ENCODE measurements at places on chromosomes 7 and 10.

DNA sequence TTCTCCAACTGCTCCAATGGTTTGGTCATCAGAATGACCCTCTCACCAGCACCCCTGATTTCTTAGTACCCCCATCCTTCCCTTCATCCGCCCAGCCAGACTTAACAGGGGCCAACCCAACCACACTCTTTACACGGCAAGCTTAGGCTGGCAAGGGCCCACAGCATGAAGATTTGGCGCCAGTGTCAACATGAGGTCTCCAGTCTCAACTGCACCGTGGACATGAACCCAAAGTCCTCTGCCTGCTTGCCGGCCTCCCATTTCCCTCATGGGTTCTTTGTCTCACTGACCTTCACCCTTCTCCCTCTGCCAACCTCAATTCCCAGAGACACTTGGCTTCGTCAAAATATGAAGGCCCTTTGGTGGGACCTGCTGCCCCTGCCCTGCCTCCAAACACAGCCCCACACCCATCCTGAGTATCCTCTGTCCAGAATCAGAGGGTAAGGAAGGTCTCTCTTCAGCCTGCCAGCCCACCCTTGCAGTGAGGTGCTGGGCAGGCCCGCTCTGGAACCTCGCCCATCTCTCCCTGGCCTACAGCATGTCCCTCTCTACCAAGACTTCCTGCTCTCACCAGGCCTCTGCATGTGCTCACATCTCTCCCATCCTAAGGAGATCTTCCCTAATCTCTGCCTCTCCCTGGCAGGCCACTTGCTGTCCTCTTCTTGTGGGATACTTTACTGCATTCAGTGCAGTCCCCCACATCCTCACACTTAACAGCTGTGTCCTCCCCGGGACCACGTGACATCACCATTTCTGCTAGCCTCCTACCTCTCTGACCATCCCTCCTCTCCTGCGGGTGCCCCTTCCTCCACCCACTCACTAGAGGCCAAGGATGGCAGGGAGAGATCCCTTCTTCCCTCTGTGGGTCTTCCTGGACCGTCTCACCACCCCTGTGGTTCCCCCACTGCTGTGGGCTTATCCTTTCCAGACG lies 91.7 kb upstream of the ZMIZ1 start:
- no peak for DNase-seq

DNA sequence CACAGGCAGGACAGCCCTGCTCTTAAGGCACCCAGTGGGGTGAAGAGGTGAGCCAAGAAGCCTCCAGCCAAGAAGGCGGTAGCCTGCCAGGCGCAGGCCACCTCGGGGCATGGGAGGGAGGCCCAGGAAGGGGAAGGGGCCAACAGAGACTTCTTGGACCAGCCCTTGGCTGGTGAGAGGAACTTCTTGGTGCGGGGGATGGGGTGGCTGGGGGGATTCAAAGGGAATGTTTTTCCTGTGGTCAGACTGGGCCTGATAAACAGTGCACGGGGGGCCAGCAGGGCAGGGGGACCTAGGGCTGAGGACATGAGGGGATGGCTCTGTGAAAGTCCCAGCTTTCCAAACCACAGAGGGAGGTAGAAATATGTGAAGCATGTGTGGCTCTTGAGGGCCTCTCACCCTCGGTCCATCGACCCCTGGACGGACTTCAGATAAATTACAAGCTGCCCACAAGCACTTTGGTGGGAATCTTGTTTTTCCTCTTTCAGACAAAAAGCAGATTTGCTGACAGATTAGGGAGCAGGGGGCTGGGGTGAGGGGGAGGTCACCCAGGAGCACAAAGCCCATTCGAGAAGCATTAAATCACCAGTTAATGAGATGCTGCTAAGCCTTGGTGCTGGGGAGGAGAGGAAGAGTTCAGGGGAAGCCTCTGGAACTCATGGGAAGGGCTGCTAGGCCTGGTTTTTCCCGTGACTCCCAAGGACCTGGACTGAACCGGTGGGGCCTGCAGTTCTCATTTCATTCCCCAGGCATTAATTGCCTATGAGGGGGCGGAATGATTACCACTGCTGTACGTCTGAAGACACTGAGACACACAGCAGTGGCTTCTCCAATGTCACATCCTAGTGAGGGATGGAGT lies 11.3 kb downstream of the CRYGN start:
- DNase-seq, result no peak

DNA sequence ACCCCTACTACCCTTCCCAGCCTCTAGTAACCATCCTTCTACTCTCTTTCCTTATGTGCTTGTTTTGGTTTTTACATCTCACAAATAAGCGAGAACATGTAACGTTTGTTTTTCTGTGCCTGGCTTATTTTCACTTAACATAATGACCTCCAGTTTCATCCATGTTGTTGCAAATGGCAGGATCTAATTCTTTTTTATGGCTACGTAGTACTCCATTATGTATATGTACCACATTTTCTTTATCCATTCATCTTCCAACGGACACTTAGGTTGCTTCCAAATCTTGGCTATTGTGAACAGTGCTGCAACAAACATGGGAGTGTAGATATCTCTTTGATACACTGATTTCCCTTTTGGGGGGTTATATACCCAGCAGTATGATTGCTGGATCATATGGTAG lies 33.6 kb upstream of the SLC26A4 start:
- DNase-seq, result no peak

GRCh38 chr10:13865758-13866491 lies 279.2 kb downstream of the PRPF18 start:
- DNase-seq, result no peak

GRCh38 chr7:44771358-44771757 lies 22.7 kb downstream of the ZMIZ2 start:
- no peak for DNase-seq

GRCh38 chr10:103660364-103661197 lies 167.1 kb downstream of the NEURL1 start:
- peak; percentile 51 for DNase-seq

DNA sequence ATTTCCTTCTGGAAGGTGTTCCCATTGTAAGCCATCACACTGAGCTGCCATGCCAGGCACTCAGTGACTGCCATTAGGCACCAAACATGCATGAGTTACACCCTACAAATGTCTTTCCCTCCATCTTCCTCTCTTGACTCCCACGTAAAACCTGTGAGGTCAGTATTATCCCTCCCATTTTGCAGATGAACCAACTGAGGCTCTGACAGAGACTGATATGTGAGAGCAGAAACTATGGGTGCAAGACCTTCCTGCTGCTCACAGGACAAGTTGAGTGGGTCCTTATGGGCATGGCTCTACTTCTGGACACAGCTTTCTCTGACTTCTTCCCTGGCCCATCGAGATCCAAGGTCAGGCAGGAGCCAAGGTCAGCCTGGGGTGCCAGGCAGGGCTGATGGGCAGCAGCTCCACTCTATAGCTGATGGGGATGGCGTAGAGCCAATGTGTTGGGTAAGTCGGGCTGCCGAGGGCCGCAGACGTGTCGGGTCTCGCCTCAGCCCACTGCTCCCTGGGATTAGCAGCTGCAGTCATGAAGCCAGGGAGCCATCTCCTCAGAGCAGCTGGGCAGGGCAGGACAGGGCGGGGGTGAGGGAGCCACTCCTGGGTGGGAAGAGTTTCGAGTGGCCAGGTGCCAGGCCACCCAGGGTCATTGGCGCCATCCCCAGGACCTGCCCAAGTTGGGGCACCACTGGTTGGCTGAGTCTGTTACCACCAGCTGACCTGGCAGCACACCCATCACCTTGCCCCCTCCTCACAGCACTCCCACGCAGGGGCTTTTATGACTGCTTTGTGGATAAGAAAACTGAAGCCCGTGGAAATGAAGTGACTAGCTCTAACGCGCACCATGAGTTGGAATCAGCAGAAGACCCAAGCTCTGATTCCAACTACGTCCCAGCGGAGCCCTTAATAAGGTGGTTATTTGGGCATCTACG lies 117.8 kb upstream of the ZMIZ1 start:
- DNase-seq, result no peak

GRCh38 chr10:114174695-114175188 lies 739 bp upstream of the CCDC186 start:
- peak; percentile 85 for DNase-seq

DNA sequence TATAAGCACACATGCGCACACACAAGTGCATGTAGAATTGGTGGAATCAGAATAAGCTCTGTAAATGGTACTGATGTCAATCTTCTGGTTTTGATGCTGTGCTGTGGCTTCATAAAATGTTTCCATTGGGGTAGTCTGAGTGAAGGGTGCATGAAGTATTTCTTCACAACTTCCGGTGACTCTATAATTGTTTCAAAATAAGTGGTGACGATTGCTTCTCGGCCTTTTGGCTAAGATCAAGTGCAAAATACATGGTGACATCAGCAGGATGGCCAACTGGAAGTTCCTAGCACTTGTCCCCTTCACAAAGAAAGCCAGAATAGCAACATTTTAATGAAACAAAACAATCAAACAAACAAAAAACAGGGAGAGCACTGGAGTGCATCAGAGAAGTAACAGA lies 41.6 kb upstream of the CAMK2B start:
- DNase-seq, result no peak

DNA sequence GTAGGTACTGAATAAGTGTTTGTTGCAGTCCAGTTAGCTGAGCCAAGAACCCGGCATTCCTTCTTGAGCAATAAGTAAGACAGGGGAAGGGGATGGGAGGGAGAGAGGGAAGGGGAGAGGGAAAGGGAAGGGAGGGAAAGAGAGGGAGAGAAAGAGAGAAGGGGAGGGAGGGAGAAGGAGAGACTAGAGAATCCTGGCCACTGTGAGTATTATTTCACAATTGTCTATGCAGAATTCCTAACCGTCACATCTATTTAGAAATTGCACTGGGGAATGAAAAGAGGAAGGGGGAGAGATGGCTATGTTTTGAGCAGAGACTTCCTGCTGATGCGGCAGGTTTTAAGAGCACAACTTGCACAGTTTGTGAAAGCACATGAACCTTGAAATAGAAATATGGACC lies 251.4 kb upstream of the ZMIZ1 start:
- DNase-seq, result no peak

- DNase-seq, result no peak
Measured at GRCh38 chr10:28387140-28387539, 84.3 kb upstream of the MPP7 start.

- DNase-seq, result no peak
Measured at GRCh38 chr7:17598846-17599245, 300.4 kb downstream of the AHR start.

DNA sequence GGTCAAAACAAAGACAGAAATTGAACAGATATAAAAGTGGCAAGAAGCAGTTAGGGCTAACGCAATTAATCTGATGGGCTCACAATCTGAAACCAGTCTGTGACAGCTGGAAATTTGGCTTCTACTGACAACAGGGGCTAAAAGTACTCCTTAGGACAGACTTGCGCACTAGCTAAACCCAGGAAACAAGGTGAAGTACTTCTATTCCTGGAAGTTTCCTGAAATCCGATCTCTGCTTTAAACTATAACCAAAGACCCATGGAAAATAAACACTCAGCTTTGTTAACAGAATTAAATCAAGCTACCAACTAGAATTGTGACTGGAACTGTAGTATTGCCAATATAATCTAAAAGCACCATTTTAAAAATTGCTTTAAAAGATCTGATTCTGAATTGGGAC lies 520.2 kb upstream of the ZWINT start:
- no peak for DNase-seq

DNA sequence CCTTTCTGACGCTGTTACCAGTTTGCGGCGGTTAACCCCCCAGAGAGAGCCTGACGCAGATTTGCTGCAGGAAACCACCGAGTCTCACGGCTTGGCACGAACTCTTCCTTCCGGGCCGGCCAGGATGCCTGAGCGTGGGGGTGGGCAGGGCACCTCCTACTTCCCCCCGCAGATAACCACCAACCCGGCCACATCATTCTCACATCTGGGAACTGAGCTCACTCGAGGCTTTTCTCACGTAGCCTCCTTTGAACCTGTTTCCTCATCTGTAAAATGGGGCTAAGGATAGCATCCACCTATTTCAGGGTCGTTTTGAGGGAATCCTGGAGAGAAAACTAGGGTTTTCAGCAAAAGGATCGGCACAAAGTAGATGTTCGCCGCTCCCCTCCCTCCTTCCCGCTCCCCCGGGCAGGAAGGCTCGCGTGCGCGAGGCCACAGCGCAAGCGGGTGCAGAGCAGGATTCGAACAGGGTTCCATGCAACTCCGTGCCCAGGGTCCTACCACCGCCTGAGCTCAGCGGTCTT lies 23.6 kb downstream of the DDIT4 start:
- peak; percentile 89 for DNase-seq

GRCh38 chr7:739983-740942 lies 13.2 kb upstream of the PRKAR1B start:
- no peak for DNase-seq

DNA sequence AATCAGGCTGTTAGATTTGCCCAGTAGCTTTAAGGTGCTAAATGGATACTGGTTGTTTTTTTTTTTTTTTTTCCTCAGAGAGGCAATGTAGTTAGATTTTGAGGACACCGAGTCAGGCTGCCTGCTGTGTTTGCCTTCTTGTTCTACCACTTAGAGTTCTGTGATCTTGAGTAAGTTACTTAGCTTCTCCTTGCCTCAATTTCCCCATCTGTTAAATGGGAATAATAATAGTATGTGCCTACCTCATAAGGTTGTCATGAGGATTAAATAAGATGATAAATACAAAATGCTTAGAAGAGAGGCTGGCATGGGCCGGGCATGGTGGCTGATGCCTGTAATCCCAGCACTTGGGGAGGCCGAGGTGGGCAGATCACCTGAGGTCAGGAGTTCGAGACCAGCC lies 14.6 kb downstream of the MORN4 start:
- DNase-seq, result no peak

DNA sequence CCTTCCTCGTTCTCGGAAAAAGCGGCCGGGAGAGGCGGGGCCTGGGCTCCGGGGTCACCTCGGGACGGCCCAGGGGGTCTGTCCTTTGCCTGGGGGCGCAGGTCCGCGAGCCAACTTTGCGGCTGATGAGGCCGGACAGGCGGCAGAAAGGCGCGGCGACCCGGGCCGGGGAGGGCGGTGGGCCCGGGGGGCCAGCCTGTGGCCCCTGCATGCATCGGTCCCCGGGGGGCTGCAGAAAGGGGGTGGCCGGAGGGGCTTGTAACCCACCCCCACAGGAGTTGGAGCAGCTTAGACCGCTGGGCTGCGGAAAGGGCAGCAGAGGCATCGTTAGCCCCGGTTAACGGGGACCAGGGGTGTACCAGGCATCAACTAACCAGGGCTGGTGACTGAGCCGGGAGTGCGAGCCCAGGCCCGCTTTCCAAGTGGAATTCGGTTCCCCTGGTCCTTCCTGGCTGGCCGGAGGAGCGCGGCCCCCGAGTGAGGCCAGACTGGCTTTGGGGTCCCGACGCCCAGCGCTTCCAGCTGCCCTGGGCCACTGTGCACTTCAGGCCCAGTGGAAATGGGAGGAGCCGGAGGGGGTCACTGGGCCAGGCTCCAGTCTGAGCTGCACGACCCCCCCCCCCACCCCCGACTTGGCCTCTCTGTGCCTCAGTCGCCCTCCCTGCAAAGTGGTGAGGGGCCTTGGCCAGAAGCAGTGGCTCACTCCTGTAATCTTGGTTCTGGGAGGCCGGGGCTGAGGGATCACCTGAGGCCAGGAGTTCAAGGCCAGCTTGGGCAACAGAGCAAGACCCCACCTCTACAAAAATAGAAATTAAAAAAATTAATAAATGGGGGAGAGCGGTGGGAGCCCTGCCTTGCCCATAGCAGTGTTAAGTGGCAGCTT lies 919 bp downstream of the SLC29A4 start:
- DNase-seq, result no peak

- no peak for DNase-seq
Measured at GRCh38 chr7:11170175-11170574, 196.5 kb downstream of the PHF14 start.

Measured in KG1 (cell line).